ENCODE measurements at places on chromosomes 1 and 21.

DNA sequence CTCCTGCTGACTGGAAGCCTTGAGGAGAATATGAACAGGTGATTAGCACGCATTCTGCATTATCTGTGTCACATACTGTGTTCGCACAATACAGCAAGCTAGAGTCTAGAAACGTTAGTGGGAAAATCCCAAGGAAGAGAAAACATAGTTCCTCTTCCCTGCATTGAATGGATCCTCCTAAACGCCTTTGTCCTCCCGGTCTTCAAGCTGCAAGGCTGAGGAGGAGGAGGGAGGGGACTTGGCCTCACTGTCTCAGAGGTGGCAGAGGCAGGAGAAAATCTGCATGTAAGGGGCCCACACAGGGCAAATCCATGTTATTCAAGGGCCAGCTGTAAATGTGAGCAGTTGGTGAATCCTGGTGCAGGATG is 34.4 kb downstream of the WNT9A start:
- no peak overlapping the region for H3K4me3 ChIP-seq
- H3K36me3 ChIP-seq, result no peaks in the 10 kb centered on the region
- H3K4me1 ChIP-seq, result no peaks in the 10 kb centered on the region
- no peak overlapping the region for H3K27ac ChIP-seq
- DNase-seq, result no peak
- no peaks in the 10 kb centered on the region for H3K27me3 ChIP-seq

DNA sequence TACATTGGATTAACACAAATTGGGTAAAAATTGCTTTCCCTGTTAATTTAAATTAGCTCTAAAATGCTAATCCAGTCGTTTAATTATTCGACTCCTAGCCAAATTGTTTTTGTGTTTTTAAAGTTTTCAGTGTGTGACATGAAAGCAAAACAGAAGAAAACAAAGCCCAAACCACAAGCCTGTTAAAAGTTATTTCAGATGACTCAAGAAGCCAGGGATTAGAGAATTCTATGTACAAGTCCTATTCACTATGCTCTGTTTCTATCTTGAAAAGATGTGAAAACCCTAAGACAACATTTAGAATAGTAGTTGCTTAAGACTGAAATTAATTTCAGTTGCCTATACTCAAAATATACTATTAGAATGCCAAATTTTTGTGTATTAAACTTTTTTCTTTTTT is 294.8 kb upstream of the ADAMTS5 start:
- H3K27ac ChIP-seq, result no peak overlapping the region
- H3K36me3 ChIP-seq, result no peaks in the 10 kb centered on the region
- DNase-seq, result no peak
- H3K4me3 ChIP-seq, result no peak overlapping the region
- no peaks in the 10 kb centered on the region for H3K27me3 ChIP-seq

DNA sequence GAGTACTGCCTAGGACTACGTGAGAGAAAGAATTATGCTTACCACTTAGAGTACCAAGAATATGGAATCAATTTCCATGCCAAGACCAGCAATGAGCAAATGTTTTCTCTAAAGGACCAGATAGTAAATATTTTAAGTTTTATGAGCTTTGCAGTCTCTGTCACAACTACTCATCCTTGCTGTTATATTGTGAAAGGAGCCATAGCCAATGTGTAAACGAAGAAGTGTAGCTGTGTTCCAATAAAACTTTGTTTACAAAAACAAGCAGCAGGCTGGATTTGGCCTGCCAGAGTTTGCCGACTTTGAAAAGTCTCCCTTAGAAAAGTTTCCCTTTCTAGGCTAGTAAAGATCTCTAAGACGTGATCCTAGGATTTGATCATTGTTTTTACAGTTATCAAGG is 128.8 kb downstream of the PDE4B start:
- H3K27me3 ChIP-seq, result no peaks in the 10 kb centered on the region
- H3K36me3 ChIP-seq, result no peaks in the 10 kb centered on the region
- H3K4me3 ChIP-seq, result no peak overlapping the region
- no peak overlapping the region for H3K27ac ChIP-seq
- DNase-seq, result no peak

GRCh38 chr1:199522338-199522737 is 505.2 kb upstream of the NR5A2 start:
- no peak overlapping the region for H3K4me3 ChIP-seq
- no peaks in the 10 kb centered on the region for H3K27me3 ChIP-seq
- no peaks in the 10 kb centered on the region for H3K36me3 ChIP-seq
- no peak overlapping the region for H3K27ac ChIP-seq
- DNase-seq, result no peak

DNA sequence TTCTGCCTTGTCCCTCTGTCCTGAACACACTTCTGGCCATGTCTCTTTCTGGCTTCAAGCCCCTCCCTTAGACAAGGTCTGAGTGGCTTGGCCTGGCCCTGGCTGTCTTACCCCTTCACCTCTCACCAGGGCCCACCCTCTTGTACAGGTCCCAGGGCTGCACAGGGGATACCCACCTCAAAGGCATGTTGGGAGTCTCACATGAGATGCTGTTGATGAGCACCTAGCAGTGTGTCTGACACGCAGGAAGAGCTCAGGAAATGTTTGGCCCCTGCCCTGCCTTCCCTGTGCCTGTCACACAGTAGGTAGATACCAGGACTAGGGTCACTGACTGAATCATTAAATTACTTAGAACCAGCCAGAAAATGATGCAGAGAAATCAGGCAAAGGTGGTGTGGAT is 16.6 kb downstream of the ZNF362 start:
- no peak overlapping the region for H3K4me3 ChIP-seq
- H3K36me3 ChIP-seq, result no peaks in the 10 kb centered on the region

DNA sequence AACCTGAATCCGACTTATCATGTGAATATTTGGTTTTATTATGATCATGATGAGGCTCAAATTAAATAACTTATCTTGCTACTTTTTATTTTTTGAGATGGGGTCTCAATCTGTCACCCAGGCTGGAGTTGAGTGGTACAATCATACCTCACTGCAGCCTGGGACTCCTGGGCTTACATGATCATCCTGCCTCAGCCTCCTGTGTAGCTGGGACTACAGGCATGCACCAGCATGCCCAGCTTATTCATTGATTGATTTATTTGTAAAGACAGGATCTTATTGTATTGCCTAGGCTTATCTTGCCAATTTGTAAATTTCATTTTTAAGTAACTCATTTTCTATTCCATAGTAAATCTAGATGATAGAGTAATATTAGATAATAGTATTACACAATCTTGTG is 84.3 kb downstream of the COL11A1 start:
- H3K4me3 ChIP-seq, result no peak overlapping the region
- H3K4me1 ChIP-seq, result no peaks in the 10 kb centered on the region
- DNase-seq, result no peak
- no peaks in the 10 kb centered on the region for H3K36me3 ChIP-seq
- H3K27ac ChIP-seq, result no peak overlapping the region

Data from activated naive CD8-positive, alpha-beta T cell treated with anti-CD3 and anti-CD28 coated beads, Interleukin-2, amount 50 U/mL, for 24 hours (primary cell).